Right atrium auricular region (tissue), 2 donors: ENCODE measurements at places on chromosomes 11 and 22. TPM values are rescaled to one million over a fixed set of nuclear protein-coding genes. Genes with fewer than 3 reads are reported as not detected.

DNA sequence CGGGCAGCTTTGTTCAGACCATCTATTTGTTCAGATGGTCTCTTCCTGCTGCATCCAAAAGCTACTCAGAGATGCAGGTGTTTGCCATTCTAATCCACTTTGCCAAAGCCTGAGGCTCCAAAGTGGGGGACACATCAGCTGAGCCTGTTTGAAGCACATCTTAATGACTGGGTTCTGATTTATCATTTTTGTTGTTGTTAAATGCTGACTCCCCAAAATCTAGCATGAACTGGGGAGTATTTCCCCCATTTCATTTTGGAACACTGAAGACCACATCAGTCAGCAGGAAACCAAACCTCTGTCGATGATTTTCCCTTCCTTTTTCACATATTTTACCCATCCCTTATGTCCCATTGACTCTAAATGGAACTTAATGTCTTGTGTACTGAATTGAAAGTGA is 262.6 kb downstream of the NTM start:
- no peaks in the 10 kb centered on the region for H3K4me1 ChIP-seq
- no peak overlapping the region for H3K4me3 ChIP-seq
- no peaks in the 10 kb centered on the region for H3K36me3 ChIP-seq
- no peaks in the 10 kb centered on the region for H3K27me3 ChIP-seq
- DNase-seq: no peak

DNA sequence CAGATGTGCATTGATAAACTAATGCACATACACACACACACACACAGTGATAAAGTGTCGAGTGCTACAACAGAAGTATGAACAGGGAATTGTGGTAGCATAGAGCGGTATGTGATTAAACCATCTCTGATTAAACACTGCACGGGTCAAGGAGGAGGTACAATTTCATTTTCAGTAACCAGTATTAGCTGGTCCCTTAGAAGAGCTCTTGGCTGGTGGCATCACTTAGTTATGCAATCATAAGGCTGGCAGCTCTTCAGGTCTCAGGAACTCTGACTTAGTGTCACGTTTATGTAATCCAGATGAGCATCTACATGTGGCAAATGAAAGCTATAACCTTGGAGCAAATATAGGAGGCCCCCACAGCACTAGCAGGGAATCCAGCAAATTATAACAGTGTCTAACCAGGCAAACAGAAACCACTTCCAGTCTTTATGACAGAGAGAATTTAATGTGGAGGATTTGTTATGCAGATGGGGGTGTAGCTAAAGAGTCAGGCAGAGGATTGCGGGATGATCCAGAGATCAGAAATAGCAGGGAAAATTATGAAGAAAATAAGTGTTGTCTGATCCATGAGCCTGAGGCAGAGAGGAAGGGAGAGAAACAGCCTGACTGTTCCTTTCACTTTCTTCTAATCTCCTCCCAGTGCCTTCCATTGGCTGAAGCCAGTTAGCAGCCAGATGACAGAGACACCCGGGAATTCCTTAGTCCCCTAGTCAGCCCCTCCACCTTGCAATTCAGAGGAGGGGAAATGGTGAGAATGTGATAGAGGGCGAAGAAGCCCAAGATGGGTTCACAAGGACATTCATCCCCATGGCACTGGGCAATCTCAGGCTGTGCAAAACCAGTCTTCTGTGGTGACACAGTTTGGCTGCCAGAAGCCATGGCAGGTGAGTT is 533.1 kb upstream of the TENM4 start:
- no peaks in the 10 kb centered on the region for H3K4me1 ChIP-seq
- H3K4me3 ChIP-seq: no peak overlapping the region
- DNase-seq: no peak
- no peak overlapping the region for H3K27ac ChIP-seq
- H3K27me3 ChIP-seq: no peaks in the 10 kb centered on the region
- no peaks in the 10 kb centered on the region for H3K36me3 ChIP-seq

- no peaks in the 10 kb centered on the region for H3K4me1 ChIP-seq
- no peak for DNase-seq
- no peaks in the 10 kb centered on the region for H3K27me3 ChIP-seq
- no peak overlapping the region for H3K27ac ChIP-seq
- no peaks in the 10 kb centered on the region for H3K36me3 ChIP-seq
Measured at GRCh38 chr11:27696961-27697360, 3.3 kb downstream of the BDNF start.

DNA sequence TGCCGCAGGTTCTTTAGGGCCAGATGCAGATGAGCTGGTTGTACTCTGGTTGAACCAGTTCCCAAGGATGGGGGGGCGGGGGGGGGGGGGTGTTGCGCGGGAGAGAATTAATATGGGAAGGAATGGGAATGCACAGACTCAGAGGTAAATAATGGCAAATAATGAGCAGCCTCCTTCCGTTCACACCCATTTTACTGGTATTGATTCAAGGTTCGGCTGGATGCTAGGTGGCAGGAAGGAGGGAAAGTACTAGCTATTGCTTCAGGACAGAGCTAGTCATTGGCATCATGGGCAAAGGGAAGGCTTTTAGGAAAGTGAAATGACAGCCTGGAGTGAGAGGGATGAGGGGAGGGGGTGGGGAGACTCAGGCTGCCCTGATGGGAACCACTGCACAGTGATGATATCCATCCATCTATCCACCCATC is at the start of gene VSTM5:
VSTM5 (minus strand) TSS at position 25 of the 425 bp plus-strand sequence. CDS start 116 bp downstream, outside the sequence.
- H3K4me3 ChIP-seq: peak within 1 kb of the TSS; percentile 64
- no peaks in the 10 kb centered on the region for H3K36me3 ChIP-seq
- DNase-seq: no peak
- H3K27ac ChIP-seq: no peak within 1 kb of the TSS
- H3K4me1 ChIP-seq: peaks cover 11% of the 10 kb centered on the region

DNA sequence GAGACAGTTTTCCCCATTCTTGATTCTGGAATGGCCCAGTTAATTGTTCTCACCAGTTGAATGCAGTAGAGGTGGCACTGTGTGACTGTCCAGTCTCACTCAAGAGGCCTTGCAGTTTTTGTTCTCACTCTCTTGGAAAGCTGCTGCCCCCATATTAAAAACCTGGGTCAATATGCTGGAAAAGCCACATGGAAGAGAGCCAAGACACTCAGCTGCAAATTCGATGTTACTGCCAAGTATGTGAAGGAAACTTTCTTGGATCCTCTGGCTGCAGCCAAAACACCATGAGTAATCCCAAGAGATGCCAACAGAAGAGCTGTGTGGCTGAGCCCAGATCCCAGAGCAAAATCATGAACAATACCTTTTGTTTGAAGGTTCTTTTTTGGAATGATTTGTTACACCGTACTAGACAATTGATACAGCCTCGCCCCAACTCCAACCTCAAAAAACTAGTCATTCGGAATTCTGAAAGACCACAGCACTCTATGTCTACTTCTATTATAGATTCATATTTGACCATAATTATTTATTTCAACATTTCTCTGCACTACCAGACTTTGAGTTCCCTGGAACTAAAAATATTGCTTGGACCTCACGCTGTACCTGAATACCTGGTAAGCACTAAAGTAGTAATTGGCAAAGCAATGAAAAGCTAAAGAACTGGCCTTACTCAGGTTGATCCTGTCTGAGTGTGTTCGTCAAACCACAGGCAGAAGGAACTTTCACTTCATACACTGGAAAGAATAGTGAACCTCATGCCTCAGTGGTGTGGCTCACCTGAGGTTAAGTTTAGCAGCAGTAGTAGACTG is 378.8 kb downstream of the ETS1 start:
- peak overlapping the region; percentile 59 for H3K27ac ChIP-seq
- no peaks in the 10 kb centered on the region for H3K4me1 ChIP-seq
- no peaks in the 10 kb centered on the region for H3K36me3 ChIP-seq
- no peak overlapping the region for H3K4me3 ChIP-seq
- H3K27me3 ChIP-seq: no peaks in the 10 kb centered on the region

GRCh38 chr22:16824716-16825687 is at the start of gene XKR3:
TSS of gene XKR3 (minus strand) at chr22:16825411. CDS start at chr22:16808073, 17,338 bp downstream.
- no peak within 1 kb of the TSS for H3K27ac ChIP-seq
- no peaks in the 10 kb centered on the region for H3K27me3 ChIP-seq
- no peaks in the 10 kb centered on the region for H3K4me1 ChIP-seq
- H3K4me3 ChIP-seq: no peak within 1 kb of the TSS
- no peak for DNase-seq

The BIK gene
- total RNA-seq: not detected

DNA sequence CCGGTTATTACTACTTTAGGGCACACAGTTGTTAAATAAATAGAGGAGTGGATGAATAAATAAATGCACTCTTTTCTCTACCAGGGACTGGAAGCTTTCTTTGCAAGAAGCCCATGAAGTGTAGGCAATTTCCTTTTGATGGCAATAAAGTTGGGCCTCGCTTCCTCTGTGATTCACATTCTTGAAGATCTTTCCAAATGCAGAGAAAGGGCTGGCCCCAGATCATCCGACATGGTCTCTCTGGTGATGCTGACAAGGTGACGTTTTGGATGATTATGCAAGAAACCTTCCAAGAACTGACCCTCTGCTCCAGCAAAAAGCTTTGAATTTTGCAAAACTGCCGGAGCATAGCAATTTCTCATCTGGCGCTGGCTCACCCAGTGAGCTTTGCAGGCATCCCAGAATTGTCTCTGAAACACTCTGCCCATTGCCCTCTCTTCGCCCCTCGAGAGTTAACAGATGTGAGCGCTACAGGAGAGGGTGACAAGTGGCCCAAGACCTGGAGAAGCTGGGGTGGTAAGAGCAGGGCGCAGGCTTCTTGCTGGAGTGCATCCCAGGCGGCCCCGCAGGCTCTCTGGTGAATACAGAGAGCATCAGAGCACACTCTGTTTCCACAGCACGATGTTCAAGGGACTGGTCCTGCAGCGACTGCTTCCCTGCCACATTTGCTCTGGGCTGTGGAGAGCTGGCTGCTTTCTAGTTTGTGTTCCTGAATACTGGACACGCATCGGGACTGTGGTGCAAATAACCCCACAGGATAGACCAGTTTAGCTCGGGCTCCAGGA is 11.5 kb upstream of the IFT27 start:
- H3K27ac ChIP-seq: no peak overlapping the region
- H3K27me3 ChIP-seq: no peaks in the 10 kb centered on the region
- no peaks in the 10 kb centered on the region for H3K4me1 ChIP-seq
- no peaks in the 10 kb centered on the region for H3K36me3 ChIP-seq
- no peak for DNase-seq
